ENCODE measurements at places on chromosomes 4 and X. TPM values are rescaled to one million over a fixed set of nuclear protein-coding genes. Genes with fewer than 3 reads are reported as not detected.

GRCh38 chr4:86033171-86033570, 326.7 kb downstream of the MAPK10 start:
- H3K4me1 ChIP-seq = peaks cover 13% of the 10 kb centered on the region
- DNase-seq = peak; percentile 28
- H3K4me3 ChIP-seq = no peak overlapping the region
- peak overlapping the region; percentile 66 for H3K27ac ChIP-seq
- H3K36me3 ChIP-seq = no peaks in the 10 kb centered on the region
- H3K27me3 ChIP-seq = no peaks in the 10 kb centered on the region

Gene NDST3
- 1.6 TPM for polyA plus RNA-seq

DNA sequence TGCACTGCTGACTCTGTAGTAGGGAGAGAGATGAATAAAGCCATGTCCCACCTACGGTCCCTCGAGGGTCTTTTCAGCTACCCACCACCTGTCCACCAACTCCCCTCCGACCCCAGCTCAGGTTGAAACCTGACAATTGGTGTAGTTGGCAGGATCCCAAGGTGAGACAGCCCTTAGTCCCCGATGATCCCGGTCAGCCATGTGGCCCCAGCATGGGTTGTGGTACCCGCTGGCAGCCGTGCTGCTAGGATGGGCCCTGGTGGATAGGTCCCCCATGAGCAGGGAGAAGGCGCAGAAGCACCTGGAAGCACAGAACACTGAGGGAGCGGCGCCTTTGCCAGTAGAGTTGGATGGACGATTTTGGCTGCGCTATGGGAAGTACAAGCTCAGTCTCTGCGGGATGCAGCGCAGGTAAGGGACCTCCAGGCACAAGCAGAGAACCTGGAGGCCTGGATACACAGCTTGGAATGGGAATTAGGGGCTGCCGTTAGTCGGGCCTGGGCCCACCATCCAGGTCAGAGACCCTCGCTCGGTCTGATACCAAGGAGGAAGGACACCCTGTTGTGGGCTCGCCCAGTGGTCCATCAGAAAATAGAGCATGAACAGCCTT, 694.6 kb upstream of the AGA start:
- no peaks in the 10 kb centered on the region for H3K36me3 ChIP-seq
- no peak overlapping the region for H3K4me3 ChIP-seq
- DNase-seq = no peak
- no peaks in the 10 kb centered on the region for H3K4me1 ChIP-seq
- no peaks in the 10 kb centered on the region for H3K27me3 ChIP-seq

GRCh38 chr4:2725380-2725779, 30.8 kb downstream of the TNIP2 start:
- H3K4me1 ChIP-seq = no peaks in the 10 kb centered on the region
- H3K4me3 ChIP-seq = no peak overlapping the region
- no peaks in the 10 kb centered on the region for H3K27me3 ChIP-seq
- no peak overlapping the region for H3K27ac ChIP-seq

DNA sequence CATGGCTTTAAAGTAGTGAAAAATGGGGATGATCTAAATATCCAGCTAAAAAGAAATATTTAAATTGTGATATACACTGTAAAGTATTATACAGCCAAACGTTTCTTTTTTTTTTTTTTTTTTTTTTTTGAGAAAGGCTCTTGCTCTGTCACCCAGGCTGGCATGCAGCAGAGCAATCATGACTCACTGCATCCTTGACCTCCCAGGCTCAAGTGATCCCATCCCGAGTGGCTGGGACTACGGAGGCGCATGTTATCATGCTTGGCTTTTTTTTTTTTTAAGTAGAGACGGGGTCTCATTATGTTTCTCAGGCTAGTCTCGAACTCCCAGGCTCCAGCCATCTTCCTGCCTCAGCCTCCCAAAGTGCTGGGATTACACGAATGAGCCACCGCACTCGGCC, 17.1 kb downstream of the SMIM14 start:
- peaks cover 26% of the 10 kb centered on the region for H3K4me1 ChIP-seq
- no peak overlapping the region for H3K4me3 ChIP-seq
- peak overlapping the region; percentile 57 for H3K27ac ChIP-seq
- no peaks in the 10 kb centered on the region for H3K27me3 ChIP-seq
- H3K36me3 ChIP-seq = no peaks in the 10 kb centered on the region
- DNase-seq = no peak

- no peak for DNase-seq
- no peak overlapping the region for H3K27ac ChIP-seq
- H3K4me1 ChIP-seq = no peaks in the 10 kb centered on the region
- H3K36me3 ChIP-seq = no peaks in the 10 kb centered on the region
These were observed 110.2 kb upstream of the STX18 start for GRCh38 chr4:4651811-4652755.

Data from left lung (tissue), 14 donors.